Prostate gland (tissue), 2 donors: ENCODE measurements at places on chromosomes 12 and 14. TPM values are rescaled to one million over a fixed set of nuclear protein-coding genes. Genes with fewer than 3 reads are reported as not detected.

DNA sequence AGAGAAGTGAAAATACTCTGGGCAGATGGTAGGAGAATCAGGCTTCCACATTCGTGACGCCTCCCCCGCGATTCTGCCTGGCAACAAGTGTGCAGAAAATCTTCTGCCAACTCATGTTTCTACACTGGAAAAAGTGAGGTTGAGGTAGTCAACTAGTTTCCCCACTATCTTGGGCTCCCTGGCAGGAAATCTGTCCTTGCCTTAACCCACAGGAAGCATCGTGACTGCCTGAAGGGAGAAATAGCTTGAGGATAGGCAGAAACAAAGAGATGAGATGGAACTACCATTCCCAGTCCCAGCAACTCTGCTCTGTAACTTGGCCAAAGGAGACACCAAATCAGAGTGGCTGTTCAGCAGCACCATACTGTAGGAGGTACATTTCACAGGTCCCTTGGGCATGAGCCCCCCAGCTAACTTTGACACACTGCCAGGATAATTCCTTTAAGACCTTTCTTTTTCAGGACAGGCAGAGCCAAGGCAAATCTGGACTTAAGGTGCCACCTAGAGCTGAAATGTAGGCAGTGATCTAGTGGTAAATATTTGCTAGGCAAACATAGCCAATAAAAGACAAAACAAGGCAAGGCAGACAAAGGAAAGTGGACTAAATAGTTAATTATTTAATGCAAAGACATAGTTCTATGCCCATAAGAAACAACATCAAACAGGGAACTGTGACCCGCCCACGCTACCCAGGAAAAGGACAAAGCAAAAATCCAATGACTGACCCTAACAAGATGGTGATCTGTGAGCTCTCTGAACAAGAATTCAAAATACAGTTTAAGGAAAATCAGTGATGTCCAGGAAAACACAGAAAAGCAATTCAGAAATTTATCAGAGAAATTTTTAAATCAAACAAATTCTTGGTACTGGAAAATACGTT is 205.1 kb downstream of the PTPRO start:
- H3K36me3 ChIP-seq, result no peaks in the 10 kb centered on the region
- no peaks in the 10 kb centered on the region for H3K27me3 ChIP-seq
- no peak overlapping the region for H3K4me3 ChIP-seq
- H3K27ac ChIP-seq, result no peak overlapping the region

DNA sequence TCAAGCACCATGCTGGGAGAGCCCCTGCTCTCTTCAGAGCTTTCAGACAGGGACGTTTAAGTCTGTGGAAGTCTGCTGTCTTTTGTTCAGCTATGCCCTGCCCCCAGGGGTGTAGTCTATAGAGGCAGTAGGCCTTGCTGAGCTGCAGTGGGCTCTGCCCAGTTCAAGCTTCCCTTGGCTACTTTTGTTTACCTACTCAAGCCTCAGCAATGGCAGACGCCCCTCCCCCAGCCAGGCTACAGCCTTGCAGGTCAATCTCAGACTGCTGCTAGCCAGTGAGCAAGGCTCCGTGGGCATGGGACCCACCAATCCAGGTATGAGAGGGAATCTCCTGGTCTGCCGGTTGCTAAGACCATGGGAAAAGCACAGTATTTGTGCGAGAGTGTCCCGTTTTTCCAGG is 37.4 kb upstream of the C12orf71 start:
- DNase-seq, result no peak
- H3K4me1 ChIP-seq, result no peaks in the 10 kb centered on the region
- no peaks in the 10 kb centered on the region for H3K27me3 ChIP-seq
- no peaks in the 10 kb centered on the region for H3K36me3 ChIP-seq

- no peak overlapping the region for H3K27ac ChIP-seq
- no peaks in the 10 kb centered on the region for H3K27me3 ChIP-seq
- H3K36me3 ChIP-seq, result no peaks in the 10 kb centered on the region
Observed at GRCh38 chr12:11904124-11904523, 166.6 kb upstream of the BCL2L14 start.

DNA sequence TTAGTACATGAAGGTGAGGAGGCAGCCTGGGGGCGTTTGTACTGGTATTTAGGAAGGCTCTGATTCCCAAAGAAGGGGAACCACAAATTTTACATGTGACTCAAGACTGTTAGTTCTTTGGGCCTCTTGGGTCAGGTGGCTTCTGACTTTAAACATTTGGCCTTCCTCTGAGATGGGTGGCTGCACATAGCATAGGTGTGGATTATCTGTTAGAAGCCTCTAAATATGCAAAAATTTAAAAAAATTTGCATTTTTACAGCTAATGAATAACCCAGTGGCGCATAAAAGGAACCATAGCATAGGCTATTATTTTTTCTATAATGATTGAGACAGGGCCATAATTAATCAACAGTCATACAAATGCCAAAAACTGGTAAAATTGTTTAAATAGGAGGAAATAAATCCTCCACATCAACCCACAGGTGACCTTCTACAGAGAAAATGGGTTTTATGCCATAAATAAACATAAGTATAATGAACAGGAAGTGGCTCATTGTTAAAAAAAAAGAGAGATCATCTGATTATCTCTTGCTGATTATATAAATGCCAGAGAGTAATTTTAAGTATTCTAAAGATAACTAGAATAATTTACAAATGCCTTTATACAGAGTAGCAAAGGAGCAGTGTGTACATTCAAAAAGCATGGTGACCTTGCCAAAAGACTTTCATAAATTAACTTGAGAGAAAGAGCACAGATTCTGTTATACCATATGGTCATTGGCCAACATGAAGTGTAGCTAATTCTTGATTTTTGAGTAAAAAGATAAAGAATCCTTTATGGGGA is 284.2 kb upstream of the ATP2B1 start:
- no peaks in the 10 kb centered on the region for H3K4me1 ChIP-seq
- DNase-seq, result no peak

- H3K36me3 ChIP-seq, result no peaks in the 10 kb centered on the region
- H3K27ac ChIP-seq, result no peak overlapping the region
- H3K27me3 ChIP-seq, result no peaks in the 10 kb centered on the region
- no peaks in the 10 kb centered on the region for H3K4me1 ChIP-seq
- H3K4me3 ChIP-seq, result no peak overlapping the region
Observed at GRCh38 chr12:40405419-40405818, 180.6 kb downstream of the LRRK2 start.

The EIF2S1 gene
- 63.6 TPM for total RNA-seq

The TAS2R30 gene
- total RNA-seq, result 1.5 TPM

The KRT85 gene
- not detected for total RNA-seq

The TC2N gene
- total RNA-seq, result 37.2 TPM
